ENCODE measurements at places on chromosomes 6 and 20.

DNA sequence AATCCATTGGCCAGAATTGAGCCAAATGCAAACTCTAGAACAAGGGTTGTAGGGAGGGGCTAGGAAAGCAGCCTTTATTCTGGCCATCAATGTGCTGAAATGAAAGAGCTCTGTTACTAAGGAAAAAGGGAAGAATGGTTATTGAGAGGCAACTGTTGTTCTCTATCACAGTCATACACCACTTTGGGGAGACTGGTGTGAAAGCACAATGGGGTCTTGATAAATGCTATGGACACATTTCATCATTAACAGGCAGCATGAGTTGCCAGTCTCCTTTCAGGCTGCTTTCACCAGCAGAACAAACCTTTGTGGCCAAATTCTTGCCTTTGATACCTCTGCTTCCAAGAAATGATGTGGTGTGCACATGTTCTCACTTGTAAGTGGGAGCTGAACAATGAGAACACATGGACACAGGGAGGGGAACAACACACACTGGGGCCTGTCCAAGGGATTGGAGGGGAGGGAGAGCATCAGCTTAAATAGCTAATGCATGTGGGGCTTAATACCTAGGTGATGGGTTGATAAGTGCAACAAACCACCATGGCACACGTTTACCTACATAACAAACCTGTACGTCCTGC lies 86.2 kb downstream of the CDS2 start:
- no peak for DNase-seq

DNA sequence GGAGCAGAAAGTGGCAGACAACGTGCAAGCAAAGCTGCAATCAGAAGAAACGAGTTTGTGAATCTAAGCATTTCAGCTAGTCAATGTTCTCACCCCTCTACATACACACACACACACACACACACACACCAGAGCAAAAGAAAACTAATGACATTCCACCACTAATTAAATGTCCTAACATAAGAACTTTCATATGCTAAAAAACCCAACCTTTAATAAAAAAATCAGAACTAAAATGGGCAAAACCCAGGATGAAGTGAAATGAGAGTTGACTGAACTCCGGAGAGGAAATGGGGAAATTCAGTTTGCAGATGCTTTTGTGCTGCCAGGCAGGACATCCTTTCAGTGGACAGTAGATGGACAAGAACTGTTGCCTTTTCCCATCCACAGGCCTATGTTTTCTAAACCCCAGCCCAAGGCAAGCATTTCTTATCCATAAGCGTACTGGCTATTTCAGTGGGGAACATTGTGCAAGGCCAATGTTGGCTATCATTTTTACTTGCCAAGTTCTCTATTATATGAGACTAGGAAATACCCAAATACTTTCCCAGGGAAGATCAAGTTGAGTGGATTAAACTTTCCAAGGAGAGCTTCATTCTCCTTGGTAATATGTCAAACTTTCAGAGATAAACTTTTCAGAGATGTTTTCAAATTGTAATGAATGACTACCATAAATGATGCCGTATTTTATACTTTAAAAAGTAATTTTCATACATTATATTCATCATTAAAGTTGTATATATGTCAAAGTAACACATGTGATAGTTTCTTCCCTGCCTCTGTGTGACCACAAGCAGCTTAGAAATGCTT lies 27.3 kb downstream of the RIN2 start:
- peak; percentile 70 for DNase-seq

GRCh38 chr20:39874049-39874893 lies 814.8 kb downstream of the MAFB start:
- DNase-seq = peak; percentile 86

- peak; percentile 24 for DNase-seq
These were observed 137.2 kb downstream of the MMUT start for GRCh38 chr6:49325891-49326290.
